Colonic mucosa (tissue), 4 donors: ENCODE measurements at places on chromosomes 2 and 18.

DNA sequence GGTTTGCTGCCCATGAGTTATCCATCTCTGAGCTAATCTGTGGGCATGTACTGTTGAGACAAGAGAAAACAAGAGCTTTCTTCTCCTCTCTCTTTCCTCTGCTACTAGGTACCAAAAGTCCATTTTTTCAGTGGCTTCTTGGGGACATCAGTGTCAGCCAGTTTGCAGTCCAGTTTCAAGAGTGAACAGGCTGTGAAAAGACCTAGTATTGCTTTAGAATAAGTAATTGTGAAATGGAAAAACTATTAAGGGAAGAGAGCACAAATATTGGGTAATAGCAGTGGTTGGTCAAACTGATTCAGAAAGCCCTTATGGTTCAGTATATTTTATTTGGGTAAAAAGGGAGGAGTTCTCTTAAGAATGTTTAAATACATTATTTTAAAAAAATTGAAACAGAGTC lies 33.0 kb upstream of the MEP1B start:
- no peaks in the 10 kb centered on the region for H3K4me1 ChIP-seq
- H3K27me3 ChIP-seq: no peaks in the 10 kb centered on the region
- H3K27ac ChIP-seq: no peak overlapping the region
- H3K4me3 ChIP-seq: no peak overlapping the region
- no peak for DNase-seq
- no peaks in the 10 kb centered on the region for H3K36me3 ChIP-seq

DNA sequence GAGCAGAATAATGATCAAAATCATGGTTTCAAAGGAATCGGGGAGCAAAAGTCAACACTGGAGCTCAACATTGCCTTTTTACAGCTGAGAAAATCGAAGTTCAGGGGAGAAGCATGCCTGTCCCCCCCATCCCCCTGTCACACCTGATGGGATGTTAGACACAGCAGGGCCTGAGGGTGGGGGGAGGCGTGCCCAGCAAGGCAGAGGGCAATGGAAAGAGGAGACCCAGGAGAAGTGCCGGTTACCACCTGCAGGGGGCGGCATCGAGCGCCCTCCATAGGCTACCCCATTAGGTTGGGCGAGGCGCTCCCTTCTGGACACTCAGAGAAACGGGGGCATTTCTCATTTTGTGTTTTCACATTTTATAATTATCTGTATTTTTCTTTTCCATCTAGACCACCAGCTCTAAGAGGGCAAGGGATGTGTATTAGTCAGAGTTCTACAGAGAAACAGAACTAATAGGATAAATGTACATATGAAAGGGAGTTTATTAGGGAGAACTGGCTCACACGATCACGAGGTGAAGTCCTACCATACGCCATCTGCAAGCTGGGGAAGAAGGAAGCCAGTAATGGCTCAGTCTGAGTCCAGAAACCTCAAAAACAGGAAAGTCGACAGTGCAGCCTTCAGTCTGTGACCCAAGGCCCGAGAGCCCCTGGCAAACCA lies 271.3 kb downstream of the LRATD1 start:
- no peaks in the 10 kb centered on the region for H3K4me1 ChIP-seq
- DNase-seq: peak; percentile 62
- H3K36me3 ChIP-seq: no peaks in the 10 kb centered on the region
- no peaks in the 10 kb centered on the region for H3K27me3 ChIP-seq
- no peak overlapping the region for H3K4me3 ChIP-seq

DNA sequence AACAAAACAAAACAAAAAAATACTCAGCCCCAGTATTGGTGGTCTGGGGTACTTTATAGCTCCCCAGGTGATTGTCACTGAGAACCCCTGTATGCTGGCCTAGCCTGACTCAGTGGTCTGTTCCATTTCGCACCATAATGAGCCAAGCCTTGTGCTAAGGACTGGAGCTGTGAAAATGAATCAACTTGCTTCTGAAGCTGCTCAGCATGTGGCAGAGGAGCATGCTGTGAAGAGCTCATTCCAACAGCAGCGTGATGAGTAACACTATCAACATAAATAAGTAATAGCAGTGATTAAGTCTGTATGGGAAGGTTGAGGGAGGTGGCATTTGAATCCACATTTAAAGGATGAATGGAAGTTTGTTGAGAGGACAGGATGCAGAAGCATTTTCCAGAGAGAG lies 67.2 kb upstream of the ATL2 start:
- no peak overlapping the region for H3K27ac ChIP-seq
- no peaks in the 10 kb centered on the region for H3K4me1 ChIP-seq
- DNase-seq: no peak
- H3K27me3 ChIP-seq: no peaks in the 10 kb centered on the region
- H3K36me3 ChIP-seq: no peaks in the 10 kb centered on the region

- H3K4me3 ChIP-seq: no peak overlapping the region
- no peak overlapping the region for H3K27ac ChIP-seq
- no peaks in the 10 kb centered on the region for H3K4me1 ChIP-seq
- DNase-seq: no peak
- no peaks in the 10 kb centered on the region for H3K36me3 ChIP-seq
Observed at GRCh38 chr2:181354626-181355025, 102.6 kb upstream of the ITGA4 start.
